ENCODE measurements at places on chromosomes 5 and 9. TPM values are rescaled to one million over a fixed set of nuclear protein-coding genes. Genes with fewer than 3 reads are reported as not detected.

SOX30 gene
- 0.26 TPM for polyA plus RNA-seq

WWC1 gene
- 1.0 TPM for polyA plus RNA-seq

ZNF883 gene
- 3.7 TPM for polyA plus RNA-seq

ZNG1A gene
- polyA plus RNA-seq = 63.0 TPM

OR1J2 gene
- not detected for polyA plus RNA-seq

EQTN gene
- polyA plus RNA-seq = not detected

FBXO4 gene
- 8.3 TPM for polyA plus RNA-seq

DNA sequence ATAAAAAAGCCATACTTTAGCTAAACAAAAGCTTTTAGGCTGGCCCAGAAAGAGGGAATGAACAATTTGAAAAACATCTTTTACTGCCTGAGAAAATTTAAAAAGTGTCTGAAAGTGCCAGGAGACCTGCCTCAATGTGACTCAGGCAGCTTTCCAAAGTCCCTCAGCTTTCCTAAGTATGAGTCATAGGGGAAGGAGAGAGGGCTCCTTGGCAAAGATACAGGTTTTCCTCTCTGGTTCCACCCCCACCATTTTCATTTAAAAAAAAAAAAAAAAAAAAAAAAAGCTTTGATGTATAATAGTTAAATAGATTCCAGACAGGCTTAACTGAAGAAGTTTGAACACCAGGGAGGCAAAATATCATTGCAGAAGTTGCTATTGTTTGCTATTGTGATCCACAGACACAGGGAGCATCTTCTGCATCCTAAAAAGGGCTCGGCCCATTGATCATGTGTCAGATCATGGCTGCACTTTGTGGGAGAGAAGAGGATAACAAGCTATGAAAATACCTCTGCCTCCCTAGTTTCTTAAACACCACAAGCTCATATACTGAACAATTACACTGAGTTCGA, 71.5 kb downstream of the MRPS27 start:
- DNase-seq = peak; percentile 73

GRCh38 chr9:33136721-33137670, 30.1 kb downstream of the B4GALT1 start:
- DNase-seq = no peak

DNA sequence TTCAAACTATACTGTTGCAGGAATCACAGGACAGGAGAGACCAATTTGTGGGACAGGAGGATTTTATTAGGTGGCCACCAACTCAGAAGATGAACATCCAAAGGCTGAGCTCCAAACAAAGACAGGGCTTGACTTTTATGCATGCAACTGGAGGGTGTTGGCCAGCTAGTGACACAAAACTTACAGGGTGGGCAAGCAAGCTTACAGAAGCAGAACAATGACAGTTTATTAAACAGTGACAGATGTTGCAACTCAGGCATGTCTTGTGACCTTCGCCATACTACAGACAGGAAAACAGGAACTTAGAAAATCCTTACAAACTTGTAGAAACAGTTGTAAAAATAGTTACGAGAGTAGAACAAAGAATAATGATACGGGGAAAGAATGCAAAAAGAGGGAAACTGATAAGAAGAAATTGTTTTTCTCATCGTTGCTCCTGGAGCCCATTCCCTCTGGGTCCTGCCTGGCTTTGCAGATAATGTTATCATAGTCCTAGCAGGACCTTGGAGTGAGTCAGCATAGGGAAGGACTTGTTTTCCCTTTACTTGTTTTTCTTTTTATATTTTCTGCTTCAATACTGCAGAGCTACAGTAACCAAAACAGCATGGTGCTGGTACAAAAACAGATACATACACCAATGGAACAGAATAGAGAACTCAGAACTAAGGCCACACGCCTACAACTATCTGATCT, 2083.0 kb upstream of the ACO1 start:
- peak; percentile 24 for DNase-seq

- DNase-seq = no peak
These were observed 630.3 kb downstream of the ISL1 start for GRCh38 chr5:52013523-52013922.

DNA sequence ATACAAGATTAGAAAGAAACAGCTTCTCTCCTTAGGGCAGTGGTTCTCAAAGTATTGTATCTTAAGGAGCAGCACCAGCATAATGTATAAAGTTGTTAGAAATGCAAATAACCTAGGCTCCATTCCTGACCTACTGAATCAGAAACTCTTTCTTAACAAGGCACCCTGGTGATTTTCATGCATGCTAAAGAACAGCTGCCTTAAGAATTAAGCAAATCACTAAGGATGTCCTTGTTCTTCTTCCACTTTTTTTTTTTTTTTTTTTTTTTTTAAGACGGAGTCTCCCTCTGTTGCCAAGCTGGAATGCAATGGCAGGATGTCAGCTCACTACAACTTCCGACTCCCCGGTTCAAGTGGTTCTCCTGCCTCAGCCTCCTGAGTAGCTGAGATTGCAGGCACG, 1095.2 kb upstream of the EDIL3 start:
- no peak for DNase-seq

DNA sequence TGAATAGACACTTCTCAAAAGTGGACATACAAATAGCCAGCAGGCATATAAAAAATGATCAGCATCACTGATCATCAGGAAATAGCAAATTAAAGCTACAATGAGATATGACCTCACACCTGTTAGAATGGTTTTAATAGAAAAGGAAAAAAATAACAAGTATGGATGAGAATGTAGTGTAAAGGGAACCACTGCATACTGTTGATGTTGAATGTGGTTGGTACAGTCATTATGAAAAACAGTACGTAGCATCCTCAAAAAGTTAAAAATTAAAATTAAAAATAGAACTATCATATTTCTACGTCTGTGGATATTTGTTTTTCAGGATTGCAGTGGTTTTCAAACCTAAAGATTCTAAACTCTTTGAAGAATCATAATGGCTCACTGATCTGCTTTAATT, 215.1 kb upstream of the NREP start:
- no peak for DNase-seq

- DNase-seq = no peak
These were observed 29.8 kb downstream of the TDRD7 start for GRCh38 chr9:97441729-97442128.

DNA sequence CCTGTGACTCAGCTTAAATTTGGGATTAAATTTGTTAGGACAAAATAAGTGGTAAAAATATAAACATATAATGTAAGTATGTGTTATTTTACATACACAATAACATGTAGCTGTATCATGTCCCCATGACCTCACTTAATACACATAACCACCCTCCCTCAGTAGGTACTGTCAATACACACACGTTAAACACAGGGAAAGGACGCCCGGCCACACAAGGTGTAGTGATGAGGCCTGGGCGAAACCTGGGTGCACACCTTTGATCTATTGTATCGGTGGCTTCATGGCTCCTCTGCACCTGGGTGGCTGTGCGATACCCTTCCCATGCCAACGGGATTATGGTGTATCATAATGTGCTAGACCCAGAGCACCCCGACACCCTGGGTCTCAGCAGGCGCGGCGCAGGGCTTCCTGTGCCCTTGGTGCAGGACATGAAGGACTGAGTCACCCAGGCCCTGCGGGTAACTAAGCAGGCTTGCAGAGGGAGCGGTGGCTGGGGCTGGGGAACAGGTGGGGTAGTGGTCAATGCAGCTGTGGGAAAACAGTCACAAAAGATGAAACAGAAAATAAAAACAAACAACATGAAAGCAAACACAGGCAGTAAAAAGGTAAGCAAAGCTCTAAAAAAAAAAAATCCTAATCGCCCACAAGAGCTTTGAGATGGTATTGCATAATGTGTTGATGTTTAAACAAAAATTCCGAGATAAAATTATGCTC, 127.5 kb upstream of the RETREG1 start:
- no peak for DNase-seq

- no peak for DNase-seq
These were observed 398.7 kb downstream of the EBF1 start for GRCh38 chr5:158701007-158701391.

DNA sequence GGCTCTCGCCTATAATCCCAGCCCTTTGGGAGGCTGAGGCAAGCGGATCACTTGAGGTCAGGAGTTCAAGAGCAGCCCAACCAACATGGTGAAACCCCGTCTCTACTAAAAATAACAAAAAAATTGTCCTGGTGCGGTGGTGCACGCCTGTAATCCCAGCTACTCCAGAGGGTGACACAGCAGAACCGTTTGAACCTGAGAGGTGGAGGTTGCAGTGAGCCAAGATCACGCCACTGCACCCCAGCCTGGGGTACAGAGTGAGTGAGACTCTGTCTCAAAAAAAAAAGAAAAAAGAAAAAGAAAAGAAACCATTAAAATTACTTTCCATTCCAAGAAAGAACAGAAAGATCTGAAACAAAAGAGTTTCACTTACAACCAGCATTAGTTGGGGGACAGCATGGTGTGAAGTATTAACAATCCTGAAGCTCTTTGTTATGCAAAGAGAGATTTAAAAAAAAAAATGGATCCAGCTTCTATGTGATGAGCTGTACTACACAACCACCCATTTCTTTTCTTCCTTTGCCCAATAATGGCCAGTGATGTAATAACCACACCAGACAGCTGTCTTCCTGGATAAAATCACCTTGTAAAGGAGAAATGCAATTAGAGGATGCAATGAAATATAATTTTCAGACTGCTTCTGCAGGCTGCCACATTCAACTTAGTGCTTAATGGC, 76.9 kb downstream of the MED27 start:
- no peak for DNase-seq

DNA sequence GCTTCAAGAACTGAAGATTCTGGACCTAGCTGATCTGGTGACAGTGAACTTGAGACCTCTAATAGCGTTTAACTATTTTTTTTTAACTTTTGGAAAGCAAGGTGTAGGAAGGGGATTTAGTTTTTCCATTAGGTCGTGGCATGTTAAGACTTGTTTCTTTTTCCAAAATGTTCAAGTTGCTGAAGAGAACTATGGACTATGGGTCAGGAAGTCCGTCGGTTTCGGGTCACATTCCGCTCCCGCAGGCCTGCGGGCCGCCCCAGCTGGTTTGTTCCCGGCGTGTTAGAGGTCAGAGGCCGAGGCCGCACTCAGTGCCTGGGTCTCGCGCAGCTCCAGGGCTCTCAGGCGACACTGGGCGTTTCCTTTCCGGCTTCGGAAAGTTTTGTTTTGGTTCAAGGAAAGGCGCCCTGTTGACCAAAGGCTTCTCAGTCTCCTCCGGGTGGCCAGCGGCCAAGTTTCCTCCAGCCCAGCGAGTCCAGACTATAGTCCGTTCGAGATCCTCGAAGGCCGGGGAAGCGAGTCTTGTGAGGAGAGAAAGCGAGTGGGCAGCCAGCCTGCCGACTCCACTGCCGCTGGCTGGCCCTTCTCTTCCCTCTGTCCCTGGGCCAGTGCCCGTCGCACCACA, 586 bp upstream of the FCHO2 start:
- peak; percentile 84 for DNase-seq

GRCh38 chr5:945691-946551, 53.2 kb downstream of the TRIP13 start:
- DNase-seq = no peak

GRCh38 chr9:70120834-70121510, 77.3 kb downstream of the MAMDC2 start:
- no peak for DNase-seq

DNA sequence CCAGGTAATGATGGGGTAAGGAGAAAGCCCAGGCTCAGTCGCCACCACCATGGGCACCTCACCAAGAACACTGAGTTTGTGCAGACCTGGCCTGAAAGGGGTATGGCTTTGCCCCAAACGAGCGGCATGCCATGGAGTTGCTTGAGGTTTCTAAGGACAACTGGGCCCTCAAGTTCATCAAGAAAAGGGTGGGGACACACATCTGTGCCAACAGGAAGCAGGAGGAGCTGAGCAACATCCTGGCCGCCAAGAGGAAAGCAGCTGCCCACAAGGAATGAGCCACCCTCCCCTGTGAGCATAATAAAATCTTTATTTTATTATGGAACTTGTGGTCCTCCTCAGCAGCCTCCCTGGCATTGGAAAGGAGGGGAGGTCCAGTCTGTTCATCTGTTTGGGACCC, 23.8 kb downstream of the CD14 start:
- DNase-seq = no peak

DNA sequence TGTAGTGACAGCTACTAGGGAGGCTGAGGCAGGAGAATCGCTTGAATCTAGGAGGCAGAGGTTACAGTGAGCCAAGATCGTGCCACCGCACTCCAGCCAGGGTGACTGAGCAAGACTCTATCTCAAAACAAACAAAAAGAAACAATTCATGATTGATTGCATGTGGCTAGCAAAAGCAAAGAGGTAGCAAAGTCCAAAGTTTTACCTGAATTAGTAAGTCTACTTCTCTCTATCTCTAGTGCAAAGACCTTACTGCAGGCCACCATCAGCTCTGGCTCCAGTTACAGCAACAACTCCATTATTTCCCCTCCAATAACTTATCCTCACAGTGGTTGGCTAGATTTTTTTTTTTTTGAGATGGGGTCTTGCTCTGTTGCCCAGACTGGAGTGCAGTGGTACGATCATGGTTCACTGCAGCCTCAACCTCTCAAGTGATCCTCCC, 6.2 kb upstream of the SAR1B start:
- no peak for DNase-seq

DNA sequence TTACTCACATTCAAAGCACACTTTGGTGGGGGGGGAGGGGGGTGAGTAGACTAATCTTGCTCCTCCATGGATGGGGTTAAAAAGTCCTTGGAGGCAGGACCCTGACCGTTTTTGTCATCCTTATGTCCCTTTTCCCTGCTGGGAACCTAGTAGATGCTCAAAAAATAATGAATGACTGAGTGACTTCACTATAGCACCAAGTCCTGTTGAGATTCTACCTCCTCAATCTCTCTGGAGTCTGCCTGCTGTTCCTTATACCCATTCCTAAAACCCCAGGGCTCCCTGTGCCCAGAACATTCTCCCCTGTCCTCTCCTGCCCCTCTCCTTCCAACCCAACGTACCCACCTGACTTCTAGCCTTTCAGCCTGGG, 2.3 kb upstream of the CSF2 start:
- DNase-seq = no peak

Data from hindlimb muscle (tissue), 1 donor.